Activated CD8-positive, alpha-beta memory T cell treated with anti-CD3 and anti-CD28 coated beads, Interleukin-2, amount 10 ng/mL, durations not matched to agents 7 days and 5 days (primary cell): ENCODE measurements at places on chromosomes 16 and 17. TPM values are rescaled to one million over a fixed set of nuclear protein-coding genes. Genes with fewer than 3 reads are reported as not detected.

Gene VASN
- not detected for total RNA-seq

Gene DNAAF8
- not detected for total RNA-seq

Gene ABAT
- total RNA-seq: 7.8 TPM

Gene RFFL
- total RNA-seq: 52.2 TPM
